CD4-positive, alpha-beta T cell treated with Interleukin-4 for 4 hours (primary cell): ENCODE measurements at places on chromosomes 13 and 19.

DNA sequence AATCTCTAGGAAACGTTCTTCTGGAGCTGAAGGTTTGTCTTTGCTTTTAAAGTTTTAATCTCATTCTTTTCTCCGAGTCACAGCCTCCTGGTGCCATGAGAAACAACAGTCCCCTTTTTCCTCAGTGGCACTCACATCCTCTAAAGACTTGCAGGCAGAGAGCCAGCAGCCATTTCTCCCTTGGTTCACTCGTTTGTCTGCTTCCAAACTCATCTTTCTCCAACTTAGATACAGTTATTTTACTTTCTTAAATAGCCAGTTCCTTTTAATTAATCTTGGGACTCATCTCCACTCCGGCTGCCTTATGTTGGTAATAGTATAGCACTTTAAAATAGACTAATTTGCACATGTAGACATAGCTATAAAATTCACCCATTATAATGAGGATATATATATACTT is 555.2 kb downstream of the FGF9 start:
- DNase-seq = no peak

DNA sequence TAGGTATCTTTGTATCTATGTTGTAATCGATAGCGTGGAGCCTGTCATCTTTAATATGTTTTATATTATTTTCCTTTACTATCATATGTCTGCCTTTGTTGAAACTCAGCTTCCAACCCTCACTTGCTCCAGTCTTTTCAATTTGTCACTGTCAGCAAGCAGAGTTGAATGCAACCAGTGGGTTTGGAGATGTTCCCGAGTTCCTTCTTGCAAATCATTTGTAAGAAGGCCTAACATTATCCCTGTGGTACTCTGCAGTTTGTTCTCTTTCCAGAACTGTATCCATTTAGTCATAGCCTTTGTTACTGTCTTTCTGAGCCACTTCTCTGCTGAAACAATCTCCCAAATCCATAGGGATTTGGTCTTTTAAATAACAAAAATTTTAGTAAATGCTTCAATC is 41.8 kb downstream of the RNASEH2B start:
- no peak for DNase-seq

DNA sequence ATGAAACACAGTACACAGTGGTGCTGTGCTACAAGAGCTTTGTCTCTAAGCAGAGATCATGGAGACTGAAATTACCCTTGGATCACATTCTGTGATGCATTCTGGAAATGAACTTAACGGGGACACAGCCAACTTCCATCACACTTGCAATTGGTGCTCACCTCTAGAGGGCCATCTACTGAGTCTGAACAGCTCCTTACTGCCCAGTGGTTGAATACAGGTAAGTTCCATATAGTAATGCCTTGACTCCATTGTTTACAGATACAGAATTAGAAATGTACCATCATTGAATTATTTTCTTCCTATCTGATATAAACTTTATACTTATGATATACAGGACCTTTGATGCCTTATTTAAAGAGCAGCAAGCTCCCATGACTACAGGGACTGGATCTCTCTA is 686.4 kb downstream of the PCDH9 start:
- DNase-seq = no peak

GRCh38 chr13:24161010-24161775 is 673 bp downstream of the SPATA13 start:
- DNase-seq = no peak

DNA sequence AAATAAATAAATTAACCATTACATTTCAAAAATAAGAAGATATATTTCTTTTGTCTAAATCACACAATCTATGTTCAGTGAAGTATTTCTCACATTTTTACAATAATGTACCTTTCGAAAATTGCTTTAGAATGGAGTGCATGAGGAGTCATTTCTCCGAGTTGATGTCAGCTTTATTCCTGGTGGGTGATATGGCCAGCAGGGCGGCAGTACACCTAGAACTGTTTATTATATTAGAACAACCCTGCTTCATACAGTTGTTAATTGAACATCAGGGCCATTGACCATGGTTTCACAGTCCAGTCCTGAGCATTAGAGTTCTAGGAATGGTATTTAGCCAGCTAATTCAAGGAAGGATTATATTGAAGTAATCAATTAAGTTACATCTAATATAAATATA is 696.3 kb upstream of the SLC10A2 start:
- DNase-seq = no peak

GRCh38 chr13:112447306-112447705 is 71.2 kb downstream of the SPACA7 start:
- no peak for DNase-seq

GRCh38 chr19:29666578-29667386 is 1.5 kb downstream of the PLEKHF1 start:
- no peak for DNase-seq

DNA sequence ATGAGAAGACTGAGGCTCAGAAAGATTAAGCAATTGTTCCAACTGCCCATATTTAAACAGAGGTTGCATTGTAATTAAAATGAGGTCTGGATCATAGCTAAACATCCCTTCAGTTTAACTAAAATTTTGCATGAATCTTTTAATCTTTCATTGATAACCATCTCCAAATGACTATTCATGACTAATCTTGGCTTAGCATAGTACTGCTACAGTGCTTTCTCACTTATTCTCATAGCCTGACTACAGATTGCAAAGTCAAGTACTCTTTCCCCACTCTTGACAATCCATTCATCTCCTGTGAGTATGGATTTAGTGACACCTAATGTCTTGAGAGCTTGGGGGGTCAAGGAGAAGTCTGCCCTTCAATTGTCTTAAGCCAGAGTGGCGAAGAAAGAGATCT is 258.4 kb downstream of the RFC3 start:
- DNase-seq = no peak

- DNase-seq = no peak
These were observed 183.5 kb upstream of the TSC22D1 start for GRCh38 chr13:44759384-44760360.

GRCh38 chr19:38977445-38978325 is 2.1 kb upstream of the FBXO17 start:
- no peak for DNase-seq

DNA sequence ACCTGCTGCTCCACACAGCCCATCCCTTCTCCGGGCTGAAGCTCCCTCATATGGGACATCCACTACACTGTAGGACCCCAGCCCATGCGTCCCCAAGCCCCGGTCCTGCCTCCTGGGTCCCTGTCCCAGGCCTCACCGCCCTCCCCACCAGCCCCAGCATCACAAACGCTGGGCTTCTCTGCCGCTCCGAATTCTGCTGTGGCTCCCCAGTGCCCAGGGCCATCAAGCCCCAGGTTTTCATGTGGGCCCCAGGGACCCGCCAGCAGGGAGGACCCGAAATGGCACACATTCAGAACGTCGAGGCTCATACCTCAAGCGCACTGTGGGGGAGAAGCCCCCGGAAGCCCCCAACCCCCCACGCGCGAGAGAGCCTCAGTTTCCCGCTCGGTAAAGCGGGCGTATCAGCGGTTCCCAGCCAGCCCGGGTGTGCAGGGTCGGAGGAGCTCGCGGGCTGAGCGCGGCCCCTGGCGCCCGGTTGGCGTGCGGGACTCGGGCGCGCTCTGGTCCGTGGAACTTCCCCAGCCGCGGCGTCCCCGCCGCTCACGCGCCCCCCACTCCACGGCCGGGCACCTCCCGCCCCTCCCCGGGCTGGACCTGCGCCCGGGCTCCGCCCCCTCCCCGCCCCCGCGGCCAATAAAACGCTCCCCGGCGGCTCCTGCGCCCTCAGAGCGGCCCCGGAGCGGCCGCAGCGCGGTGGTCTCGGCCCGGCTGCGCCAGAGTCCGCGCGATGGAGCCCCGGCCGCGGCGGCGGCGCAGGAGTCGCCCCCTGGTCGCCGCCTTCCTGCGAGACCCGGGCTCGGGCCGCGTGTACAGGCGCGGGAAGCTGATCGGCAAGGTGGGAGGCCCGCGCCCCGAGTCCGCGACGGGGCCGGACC is at the start of gene PLK5:
PLK5 (plus strand) TSS at position 666 of the 875 bp plus-strand sequence. CDS start 2,920 bp downstream, outside the sequence.
- DNase-seq = no peak

GRCh38 chr19:4326837-4327251 is 11.8 kb downstream of the STAP2 start:
- no peak for DNase-seq
